ENCODE measurements at places on chromosomes 2 and 18.

DNA sequence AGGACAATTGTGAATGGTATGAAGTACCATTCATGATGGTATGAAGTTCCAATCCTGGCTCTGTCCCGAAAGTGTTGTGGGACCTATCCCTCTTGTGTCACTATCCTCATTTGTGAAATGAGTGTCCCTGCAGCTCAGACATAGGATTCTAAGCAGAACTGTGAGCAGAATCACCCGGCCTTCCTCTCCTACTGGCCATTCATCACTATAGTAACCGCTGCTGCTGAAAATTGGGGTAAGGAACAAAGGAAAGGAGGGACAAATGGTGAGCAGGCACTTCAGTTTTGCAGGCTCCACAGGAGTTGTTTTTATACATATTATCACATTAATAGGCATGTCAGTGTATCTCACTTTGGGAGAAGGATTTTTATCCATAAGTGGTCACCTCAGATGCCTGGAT is 27.4 kb downstream of the SMYD1 start:
- no peak for DNase-seq

GRCh38 chr2:241091201-241091600 is 10.9 kb downstream of the MTERF4 start:
- DNase-seq, result no peak

DNA sequence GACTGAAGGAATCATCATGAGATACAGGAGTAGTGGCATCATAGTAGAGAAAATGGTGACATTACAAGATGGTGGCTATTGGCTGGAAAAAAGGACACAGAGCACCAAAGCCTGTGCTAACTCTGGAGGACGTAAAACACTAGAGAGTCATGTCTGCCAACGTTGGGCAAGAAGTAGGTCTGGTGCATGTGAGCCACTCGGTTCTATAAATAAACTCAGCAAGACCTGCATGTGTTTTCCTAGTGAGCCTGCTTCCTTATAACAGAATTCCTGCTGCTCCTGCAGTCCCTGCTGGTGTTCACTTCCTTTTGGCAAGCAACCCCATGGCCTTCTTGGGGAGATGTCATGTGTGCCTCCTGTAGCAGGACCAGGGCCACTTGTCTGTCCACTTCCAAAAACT is 325.2 kb downstream of the OSR1 start:
- no peak for DNase-seq

DNA sequence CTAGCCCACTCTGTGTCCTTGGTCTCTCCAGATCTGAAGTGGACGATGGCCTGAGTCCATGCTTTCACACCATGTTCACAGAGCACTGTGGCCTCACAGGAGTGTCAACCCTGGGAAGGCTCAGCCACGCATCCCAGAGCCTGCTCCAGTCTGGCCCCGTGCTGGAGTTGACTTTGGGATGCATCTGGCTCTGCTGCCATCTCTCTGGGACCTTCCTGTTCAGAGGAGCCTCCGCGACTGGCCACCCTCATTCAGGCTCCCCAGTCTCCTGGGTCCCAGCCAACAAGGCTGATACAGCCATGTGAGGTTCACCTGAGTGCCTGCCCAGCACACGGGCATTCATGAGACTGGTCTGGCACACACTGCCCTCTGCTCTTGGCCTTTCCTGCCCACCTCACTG is 199.7 kb upstream of the RAB6C start:
- DNase-seq, result no peak

GRCh38 chr18:49471532-49471931 is 11.1 kb upstream of the DYM start:
- no peak for DNase-seq

- no peak for DNase-seq
Observed at GRCh38 chr2:122755281-122755780, 999.9 kb downstream of the TSN start.

DNA sequence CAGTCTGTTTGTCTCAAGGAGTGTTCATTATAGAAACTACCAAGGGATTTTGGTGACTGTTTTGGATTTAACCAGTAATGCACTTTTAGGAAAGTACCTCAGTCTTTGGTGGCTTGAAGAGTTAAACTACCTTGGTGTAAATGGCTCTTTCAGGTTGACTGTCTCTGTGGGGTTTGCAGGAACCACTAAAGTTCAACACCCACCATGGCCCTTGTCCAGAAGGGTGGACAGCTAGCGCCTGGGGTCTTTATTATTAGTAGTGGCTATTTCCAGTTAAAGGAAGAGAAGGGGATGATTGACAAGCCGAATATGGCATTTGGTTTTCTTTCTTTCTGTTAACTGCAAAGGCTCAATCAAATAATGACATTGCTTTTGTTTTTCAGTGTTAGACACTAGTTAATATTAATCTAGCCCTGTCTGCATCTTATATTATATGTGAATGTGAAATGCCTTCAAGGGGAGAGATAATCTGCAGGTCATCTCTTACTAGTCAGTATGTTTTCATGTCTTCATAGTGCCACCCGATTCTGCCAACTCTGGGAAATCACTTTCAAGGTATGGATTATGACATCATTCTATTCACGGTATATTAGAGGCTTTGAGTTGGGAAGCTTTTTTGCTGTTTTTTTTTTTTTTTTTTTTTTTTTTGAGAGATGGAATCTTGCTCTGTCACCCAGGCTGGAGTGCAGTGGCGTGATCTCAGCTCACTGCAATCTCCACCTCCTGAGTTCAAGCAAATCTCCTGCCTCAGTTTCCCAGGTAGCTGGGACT is 56.4 kb downstream of the MAP4K4 start:
- DNase-seq, result no peak

GRCh38 chr2:119267604-119268003 is 44.0 kb downstream of the STEAP3 start:
- no peak for DNase-seq

- no peak for DNase-seq
Observed at GRCh38 chr2:172446474-172447063, 19.2 kb downstream of the ITGA6 start.

GRCh38 chr2:198441246-198441645 is 636.9 kb downstream of the PLCL1 start:
- DNase-seq, result no peak

GRCh38 chr18:79480171-79481045 is 84.7 kb downstream of the NFATC1 start:
- DNase-seq, result no peak

GRCh38 chr2:181589779-181590178 is 67.1 kb downstream of the CERKL start:
- no peak for DNase-seq

DNA sequence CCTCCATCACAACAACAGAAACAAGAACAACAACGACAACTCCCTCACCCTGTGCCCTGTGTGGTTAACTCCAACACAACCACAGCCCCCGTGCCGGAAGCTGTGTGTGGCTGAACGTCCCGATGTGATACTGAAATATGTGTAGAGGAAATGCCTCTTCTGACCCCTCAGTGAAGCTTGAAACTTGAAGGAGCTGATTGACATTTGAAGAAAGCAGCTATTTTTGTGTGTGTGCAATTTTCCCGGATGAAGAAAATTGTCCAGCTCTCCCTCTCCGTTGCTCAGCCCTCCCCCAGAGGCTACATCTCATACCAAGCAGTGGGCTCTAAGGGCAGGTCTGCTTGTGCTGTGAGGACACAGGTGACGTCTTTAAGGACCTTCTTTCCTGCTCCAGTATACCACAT is 173.8 kb downstream of the ICOS start:
- peak; percentile 56 for DNase-seq

DNA sequence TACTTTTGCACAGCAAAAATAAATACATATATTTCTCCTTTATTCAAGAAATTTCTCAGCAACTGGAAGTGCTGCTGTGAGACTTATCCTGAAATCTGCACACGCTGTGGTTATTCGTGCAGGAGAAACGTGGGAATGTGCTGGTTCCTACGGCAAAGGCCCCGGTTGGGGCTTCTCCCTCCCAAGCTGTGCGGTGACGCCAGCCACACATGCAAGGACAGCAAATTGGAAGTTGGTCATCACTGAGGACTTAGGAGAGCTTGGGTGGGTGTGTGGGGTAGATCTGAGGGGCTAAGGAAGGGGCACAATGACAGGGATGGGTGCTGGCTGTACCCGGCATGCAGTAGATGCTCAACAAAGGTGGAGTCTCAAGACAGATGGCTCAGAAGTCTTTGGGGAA is 16.5 kb upstream of the MTCL1 start:
- no peak for DNase-seq

- DNase-seq, result no peak
Observed at GRCh38 chr2:31137211-31138036, 816 bp downstream of the GALNT14 start.

GRCh38 chr2:20071397-20072383 is 20.3 kb upstream of the LAPTM4A start:
- no peak for DNase-seq

- no peak for DNase-seq
Observed at GRCh38 chr2:44713170-44713569, 228.3 kb upstream of the SIX3 start.

GRCh38 chr2:229910832-229911412 is 10.9 kb downstream of the TRIP12 start:
- peak; percentile 16 for DNase-seq

DNA sequence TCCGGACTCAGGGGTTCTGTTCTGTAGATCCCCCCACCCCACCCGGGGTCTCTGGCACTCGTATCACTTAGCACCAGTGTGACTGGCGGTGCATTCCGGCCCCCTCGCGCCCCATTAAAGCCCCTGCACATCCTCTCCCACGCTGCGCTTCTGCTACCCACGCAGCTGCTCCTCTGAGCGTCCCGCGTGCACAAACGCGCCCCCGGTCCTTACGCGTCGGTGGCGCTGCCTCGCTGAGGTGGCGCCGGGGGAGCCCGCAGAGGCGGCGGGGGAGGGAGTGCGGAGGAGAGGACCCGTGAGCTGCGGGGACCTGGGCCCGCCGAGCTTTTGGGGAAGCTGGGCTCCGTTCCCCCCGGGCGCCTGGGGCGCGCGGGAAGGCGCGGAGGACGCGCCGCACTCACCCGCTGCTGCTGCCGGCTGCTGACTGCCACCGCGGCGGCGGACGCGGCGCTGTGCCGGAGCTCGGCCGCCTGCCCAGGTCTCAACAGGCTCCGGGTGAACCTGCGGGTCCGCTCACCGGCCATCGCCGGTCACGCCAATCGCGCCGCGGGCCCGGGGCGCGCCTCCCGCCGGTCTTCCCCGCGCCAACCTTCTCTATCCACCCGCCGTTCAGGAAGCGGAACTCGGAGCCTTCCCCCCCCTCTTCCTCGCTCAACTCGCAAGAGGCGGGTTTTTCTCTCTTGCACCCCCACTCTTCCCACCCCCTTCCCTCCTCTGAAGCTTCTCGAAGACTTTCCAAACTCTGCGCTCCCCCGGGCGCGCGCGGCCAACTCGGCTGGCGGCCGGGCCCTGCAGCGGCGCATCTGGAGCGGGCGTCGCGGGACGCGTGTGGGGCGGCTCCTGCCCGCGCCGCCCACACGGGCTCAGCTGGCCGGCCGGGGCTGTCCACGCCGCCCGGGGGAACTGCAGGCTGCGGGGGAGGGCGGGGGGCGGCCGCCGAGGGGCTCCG is at the start of gene DOCK10:
Gene DOCK10, minus strand, starts transcription at position 618 of the 949 bp plus-strand sequence. Its CDS starts 94 bp downstream, at position 524.
- DNase-seq, result peak; percentile 68

GRCh38 chr18:5476961-5477800 is 66.6 kb downstream of the EPB41L3 start:
- no peak for DNase-seq

GRCh38 chr2:197293252-197294007 is 17.1 kb downstream of the ANKRD44 start:
- peak; percentile 46 for DNase-seq

GRCh38 chr2:195737511-195738325 is 80.7 kb downstream of the SLC39A10 start:
- no peak for DNase-seq

DNA sequence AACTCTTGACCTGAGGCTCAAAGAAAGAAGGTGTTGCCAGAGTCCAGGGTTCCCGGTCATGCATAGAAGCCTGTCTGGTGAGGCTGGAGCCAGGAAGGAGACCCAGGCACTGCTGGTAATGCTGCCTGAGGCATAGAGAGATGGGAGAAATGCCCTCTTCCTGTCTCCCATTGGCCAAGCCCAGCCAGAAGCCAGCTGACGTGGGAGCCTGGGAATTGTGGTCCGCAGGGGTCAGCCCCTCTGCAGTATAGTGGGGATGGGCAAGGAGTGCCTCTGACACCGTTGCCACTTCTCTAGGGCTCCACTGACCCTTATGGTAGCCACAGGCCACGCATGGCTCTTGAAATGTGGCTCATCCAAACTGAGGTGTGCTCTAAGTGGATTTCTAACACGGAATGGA is 95.7 kb downstream of the CTIF start:
- no peak for DNase-seq

GRCh38 chr2:219775506-219775905 is 148.1 kb downstream of the SLC4A3 start:
- DNase-seq, result no peak

DNA sequence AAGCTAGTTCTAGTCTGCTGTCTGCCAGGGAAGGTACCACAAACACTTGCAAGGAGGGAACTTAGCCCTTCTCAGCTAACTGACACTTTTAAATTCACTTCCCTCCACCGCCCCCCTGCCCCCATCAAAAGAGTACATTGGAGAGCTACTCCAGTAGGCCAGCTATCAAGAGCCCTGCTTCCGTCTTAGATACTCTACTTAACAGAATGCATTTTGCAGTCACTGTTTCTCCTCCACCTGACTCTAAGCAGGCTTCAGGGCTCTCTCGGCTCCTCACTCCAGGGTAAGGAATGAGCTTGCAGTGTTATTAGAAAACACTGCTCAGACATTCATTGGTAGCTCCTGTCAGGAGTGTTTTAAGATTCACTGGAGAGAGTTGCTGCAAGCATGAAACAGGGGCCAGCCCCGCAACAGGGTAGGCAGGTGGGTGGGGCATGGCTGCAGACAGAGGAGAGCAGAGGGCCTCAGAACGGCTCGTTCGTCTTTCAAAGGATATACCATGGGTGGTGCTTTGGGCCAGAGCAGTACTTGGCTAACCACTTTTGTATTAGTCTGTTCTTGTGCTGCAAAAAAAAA is 35.3 kb upstream of the PDCL3 start:
- DNase-seq, result no peak

- no peak for DNase-seq
Observed at GRCh38 chr2:85770369-85770768, 16.6 kb downstream of the ATOH8 start.

- DNase-seq, result no peak
Observed at GRCh38 chr2:84940088-84940470, 30.9 kb upstream of the KCMF1 start.

DNA sequence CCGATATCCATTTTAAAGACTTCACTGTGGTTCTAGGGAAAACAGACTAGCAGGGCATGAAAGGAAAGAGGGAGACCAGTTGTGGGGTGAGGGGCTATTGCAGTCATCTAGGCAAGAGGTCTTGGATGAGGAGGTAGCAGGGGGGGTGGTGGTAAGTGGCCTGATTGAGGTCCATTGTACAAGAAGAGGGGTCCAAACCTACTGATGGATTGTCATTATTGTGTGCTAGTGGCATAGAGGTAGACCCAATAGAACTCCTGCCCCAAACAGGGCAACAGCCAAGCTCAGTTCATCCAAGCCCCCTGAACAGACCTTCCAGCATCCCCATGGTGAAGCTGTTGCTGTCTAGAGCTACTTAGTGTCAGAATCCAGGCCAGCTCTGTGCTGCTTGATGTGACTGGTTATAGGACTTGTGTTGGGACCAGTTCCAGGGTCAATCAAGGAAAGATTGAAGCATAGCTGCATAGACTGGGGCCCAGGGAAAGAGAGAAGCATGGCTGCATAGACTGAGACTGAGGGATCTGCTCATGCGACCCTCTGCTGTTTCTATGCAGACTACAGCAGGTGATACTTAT is 7.0 kb downstream of the ASAP2 start:
- no peak for DNase-seq

- DNase-seq, result no peak
Observed at GRCh38 chr2:218155953-218156479, 10.7 kb downstream of the CXCR1 start.
